ENCODE measurements at places on chromosomes 13 and 19.
A peak's percentile ranks its signal among the peaks of the same experiment; 100 is the strongest.

GRCh38 chr13:93377196-93377595 is 150.6 kb downstream of the GPC6 start:
- H3K27ac ChIP-seq: no peak overlapping the region
- H3K4me3 ChIP-seq: no peak overlapping the region
- H3K36me3 ChIP-seq: no peaks in the 10 kb centered on the region
- H3K27me3 ChIP-seq: no peaks in the 10 kb centered on the region
- H3K4me1 ChIP-seq: no peaks in the 10 kb centered on the region

- H3K4me3 ChIP-seq: no peak overlapping the region
- DNase-seq: no peak
- 0 out of 2 replicates have a peak, but pooled peaks cover 3% of the 10 kb centered on the region for H3K4me1 ChIP-seq
- no peaks in the 10 kb centered on the region for H3K27me3 ChIP-seq
These were observed 71.3 kb upstream of the C13orf46 start for GRCh38 chr13:114045113-114045735.

- no peak for DNase-seq
- peaks cover 97% of the 10 kb centered on the region for H3K27me3 ChIP-seq
- peaks cover 53% of the 10 kb centered on the region for H3K4me1 ChIP-seq
- peak overlapping the region; percentile 76 for H3K4me3 ChIP-seq
- H3K27ac ChIP-seq: no peak overlapping the region
These were observed 2.5 kb upstream of the TMEM59L start for GRCh38 chr19:18610245-18610555.

GRCh38 chr13:101875717-101876393 is 423.4 kb downstream of the ITGBL1 start:
- no peaks in the 10 kb centered on the region for H3K27me3 ChIP-seq
- no peaks in the 10 kb centered on the region for H3K36me3 ChIP-seq
- no peaks in the 10 kb centered on the region for H3K4me1 ChIP-seq
- H3K4me3 ChIP-seq: no peak overlapping the region
- no peak overlapping the region for H3K27ac ChIP-seq
- DNase-seq: no peak

- no peaks in the 10 kb centered on the region for H3K4me1 ChIP-seq
- no peaks in the 10 kb centered on the region for H3K36me3 ChIP-seq
- no peak overlapping the region for H3K4me3 ChIP-seq
- H3K27me3 ChIP-seq: no peaks in the 10 kb centered on the region
- H3K27ac ChIP-seq: no peak overlapping the region
These were observed 44.9 kb upstream of the USPL1 start for GRCh38 chr13:30572859-30573275.

- no peak for DNase-seq
- no peaks in the 10 kb centered on the region for H3K4me1 ChIP-seq
- no peak overlapping the region for H3K4me3 ChIP-seq
- H3K27ac ChIP-seq: no peak overlapping the region
These were observed 87.6 kb downstream of the CYSLTR2 start for GRCh38 chr13:48741377-48741776.

- no peaks in the 10 kb centered on the region for H3K27me3 ChIP-seq
- H3K36me3 ChIP-seq: no peaks in the 10 kb centered on the region
- no peak overlapping the region for H3K27ac ChIP-seq
- H3K4me1 ChIP-seq: no peaks in the 10 kb centered on the region
- no peak for DNase-seq
These were observed 197.6 kb downstream of the DNAJC15 start for GRCh38 chr13:43220873-43221595.

DNA sequence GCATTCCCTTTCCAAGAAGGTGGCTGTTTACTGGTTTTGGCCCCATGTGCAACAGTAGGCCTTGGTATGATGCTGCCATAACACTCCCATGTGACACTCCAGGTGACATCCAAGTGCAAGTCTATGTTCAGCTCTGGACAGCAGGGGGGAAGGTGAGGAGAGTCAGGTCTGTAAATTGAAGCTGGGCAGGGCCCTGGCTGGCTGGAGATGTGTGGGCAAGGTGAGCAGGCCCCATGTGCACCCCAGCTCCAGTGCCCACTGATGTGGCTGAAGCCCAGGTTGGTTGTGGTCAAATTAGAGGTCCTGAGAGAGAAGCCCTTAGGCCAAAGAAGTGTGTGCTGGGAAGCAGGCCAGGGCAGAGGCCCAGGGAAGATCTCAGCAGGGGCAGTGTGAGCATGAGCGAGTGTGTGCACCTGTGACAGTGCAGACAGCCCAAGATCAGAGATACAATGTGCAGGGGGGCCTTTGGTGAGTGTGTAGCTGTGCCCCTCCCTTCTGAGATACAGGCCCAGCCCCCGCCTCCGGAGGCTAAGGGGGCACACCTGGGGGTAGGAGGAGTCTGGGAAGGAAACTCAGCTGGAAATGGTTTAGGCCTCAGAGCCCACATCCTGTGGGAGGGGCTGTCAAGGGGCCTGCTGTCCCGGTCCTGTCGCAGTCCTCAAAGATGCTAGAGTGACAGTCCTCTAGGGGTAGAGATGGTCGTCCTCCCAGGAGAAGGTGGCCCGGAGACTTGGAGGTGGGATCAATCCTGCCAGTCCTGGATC is 18.6 kb downstream of the DEDD2 start:
- no peaks in the 10 kb centered on the region for H3K27me3 ChIP-seq
- peak; percentile 32 for DNase-seq
- no peak overlapping the region for H3K27ac ChIP-seq
- H3K36me3 ChIP-seq: peaks cover 10% of the 10 kb centered on the region
- peaks cover 15% of the 10 kb centered on the region for H3K4me1 ChIP-seq

DNA sequence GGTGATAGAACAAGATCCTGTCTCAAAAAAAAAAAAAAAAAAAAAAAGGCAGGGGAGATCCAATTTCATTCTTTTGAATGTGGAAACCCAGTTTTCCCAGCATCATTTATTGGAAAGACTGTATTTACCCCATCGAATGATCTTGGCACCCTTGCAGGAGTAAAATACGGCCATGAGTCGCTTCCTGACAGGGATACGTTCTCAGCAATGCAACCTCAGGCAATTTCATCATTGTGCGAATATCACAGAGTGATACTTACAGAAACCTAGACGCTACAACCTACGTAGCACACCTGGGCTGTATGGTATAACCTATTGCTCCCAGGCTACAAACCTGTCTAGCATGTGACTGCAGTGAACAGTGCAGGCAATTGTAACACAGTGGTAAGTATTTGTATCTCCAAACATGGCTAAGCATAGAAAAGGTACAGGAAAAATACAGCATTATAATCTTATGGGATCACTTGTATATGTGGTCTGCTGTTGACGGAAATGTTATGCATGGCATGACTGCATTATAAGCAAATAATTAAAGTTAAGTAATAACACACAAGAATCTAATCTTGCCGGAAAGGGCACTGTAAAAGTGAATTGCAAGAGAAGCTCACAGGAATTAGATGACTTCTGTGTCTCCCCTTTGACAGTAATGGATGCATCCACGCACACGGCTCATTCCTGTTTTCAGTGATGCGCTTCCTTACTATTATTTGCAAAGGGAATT is 24.1 kb downstream of the RFX2 start:
- H3K4me3 ChIP-seq: no peak overlapping the region
- H3K36me3 ChIP-seq: no peaks in the 10 kb centered on the region
- no peaks in the 10 kb centered on the region for H3K27me3 ChIP-seq
- no peak for DNase-seq
- no peak overlapping the region for H3K27ac ChIP-seq

DNA sequence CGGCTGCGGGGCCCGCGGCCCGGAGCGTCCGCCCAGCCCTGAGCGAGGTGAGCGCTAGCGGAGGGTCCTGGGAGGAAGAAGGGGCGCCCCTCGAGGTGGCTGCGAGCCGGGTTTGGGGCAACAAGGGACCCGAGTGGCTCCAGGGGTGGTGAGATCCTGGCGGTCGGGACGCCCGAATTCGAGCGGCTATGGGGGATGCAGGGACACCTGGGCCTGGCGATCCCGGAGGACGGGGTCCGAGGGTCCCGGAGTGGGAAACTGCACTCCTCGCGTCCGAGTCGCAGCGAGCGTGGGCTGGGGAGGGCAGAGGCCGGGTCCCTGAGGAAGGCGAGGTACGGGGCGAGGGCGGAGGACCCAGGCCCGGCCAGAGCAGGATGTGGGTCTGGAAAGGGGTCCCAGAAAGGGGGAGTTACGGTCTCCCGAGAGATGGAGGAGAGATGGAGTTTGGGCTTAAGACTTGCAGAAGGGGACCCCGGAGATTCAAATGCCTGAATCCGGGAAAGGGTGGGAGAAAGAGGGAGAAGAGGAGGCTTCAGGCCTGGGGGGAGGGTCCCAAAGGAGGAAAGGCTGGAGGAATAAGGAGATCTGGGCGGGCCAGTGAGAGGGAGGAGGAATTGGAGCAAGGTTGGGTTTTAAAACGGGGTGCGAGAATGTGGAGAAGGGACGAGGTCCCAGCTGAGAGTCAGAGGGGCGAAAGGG is 542 bp downstream of the CACNG7 start:
- peaks cover 12% of the 10 kb centered on the region for H3K4me1 ChIP-seq
- H3K27ac ChIP-seq: no peak overlapping the region
- DNase-seq: peak; percentile 68
- peak overlapping the region; percentile 95 for H3K4me3 ChIP-seq
- H3K27me3 ChIP-seq: peaks cover 41% of the 10 kb centered on the region

GRCh38 chr19:31144075-31144870 is 205.0 kb downstream of the TSHZ3 start:
- no peak overlapping the region for H3K4me3 ChIP-seq
- no peaks in the 10 kb centered on the region for H3K36me3 ChIP-seq
- no peak overlapping the region for H3K27ac ChIP-seq
- H3K4me1 ChIP-seq: no peaks in the 10 kb centered on the region
- no peaks in the 10 kb centered on the region for H3K27me3 ChIP-seq
- peak; percentile 11 for DNase-seq

DNA sequence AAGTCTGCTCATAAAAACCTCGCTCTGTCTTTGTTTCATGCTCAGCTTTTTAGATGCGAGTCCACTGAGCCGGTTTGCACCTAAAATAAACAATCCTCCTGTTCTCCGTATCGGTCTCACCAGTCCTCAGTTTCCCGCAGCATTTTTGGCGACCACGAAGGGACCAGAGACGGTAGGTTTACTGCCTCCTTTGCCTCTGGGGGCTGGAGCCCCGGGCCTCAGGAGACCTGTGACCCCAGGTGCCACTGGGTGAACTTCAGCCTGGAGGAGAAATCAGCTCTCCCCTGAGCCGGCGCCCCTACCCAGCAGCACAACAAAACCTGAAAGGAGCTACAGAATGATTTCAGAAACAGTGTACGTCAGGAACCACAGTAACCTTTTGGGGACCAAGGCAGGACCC is 8.1 kb downstream of the SIGLEC11 start:
- no peak for DNase-seq
- no peaks in the 10 kb centered on the region for H3K36me3 ChIP-seq
- H3K4me3 ChIP-seq: no peak overlapping the region
- peaks cover 36% of the 10 kb centered on the region for H3K4me1 ChIP-seq

GRCh38 chr13:59157181-59157580 is 1006.5 kb downstream of the DIAPH3 start:
- no peak overlapping the region for H3K4me3 ChIP-seq
- H3K27me3 ChIP-seq: no peaks in the 10 kb centered on the region
- no peak overlapping the region for H3K27ac ChIP-seq

- no peak for DNase-seq
- H3K4me3 ChIP-seq: no peak overlapping the region
- peaks cover 1% of the 10 kb centered on the region for H3K4me1 ChIP-seq
- H3K36me3 ChIP-seq: no peaks in the 10 kb centered on the region
These were observed 4.3 kb downstream of the WTIP start for GRCh38 chr19:34485831-34486230.

DNA sequence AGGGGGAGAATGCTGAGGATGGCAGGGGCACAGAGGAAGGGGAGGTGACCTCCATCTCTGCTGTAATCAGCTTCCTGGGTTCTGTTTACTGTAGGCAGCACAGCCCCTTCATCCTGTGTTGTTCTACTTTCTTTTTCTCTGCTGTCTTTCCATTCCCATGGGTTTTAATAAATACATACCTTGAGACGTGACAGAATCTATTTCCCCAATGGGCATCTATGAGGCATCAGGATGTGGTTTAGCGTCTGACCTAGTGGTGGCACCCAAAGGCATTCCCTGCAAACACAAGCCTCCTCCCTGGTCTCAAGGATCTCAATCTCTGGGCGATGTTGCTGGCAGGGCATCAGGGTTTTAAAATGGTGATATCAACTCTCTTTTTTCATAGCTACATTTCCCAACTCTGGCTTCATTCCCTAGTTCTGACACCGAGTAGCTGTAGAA is 60.8 kb downstream of the ALOX5AP start:
- H3K27me3 ChIP-seq: no peaks in the 10 kb centered on the region
- H3K36me3 ChIP-seq: no peaks in the 10 kb centered on the region
- no peaks in the 10 kb centered on the region for H3K4me1 ChIP-seq
- H3K4me3 ChIP-seq: no peak overlapping the region
- no peak for DNase-seq

DNA sequence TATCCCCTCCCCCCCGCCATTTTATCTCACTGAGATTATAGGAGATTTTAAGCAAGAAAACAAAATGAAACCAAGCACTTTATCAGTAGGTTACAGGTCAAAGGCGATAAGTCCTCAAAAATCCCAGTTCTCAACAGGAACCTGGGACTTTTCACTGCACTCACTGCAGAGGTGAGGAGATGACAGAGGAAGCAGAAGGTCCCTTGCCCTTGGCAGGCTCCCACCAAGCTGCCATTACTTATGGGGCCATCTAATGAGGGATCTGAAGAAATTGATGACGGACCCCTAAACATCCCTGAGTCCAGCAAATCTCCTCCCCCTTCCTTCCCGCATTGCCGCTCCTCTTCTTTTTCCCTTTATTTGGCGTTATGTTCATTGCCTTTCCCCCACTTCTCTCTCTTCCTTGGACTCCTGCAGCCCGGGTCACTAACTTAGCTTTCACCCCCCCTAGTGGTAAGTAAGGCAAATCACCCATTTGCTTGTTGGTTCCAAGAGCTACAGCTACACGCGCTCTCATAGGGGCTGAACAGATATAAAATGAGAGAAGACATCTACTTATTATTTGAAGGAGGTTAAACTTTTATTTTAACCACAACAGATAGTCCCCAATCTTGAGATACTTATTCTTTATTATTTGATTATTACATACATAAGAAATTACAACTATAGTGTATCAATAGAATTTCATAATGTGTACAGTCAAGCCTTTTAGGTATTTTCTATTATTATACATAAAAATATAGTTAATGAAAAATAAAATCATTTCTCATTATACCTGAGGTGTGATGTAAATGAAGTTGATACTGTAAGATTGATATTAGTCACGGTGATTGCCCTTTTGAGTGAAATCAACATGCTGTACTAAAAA is 52.0 kb upstream of the ARGLU1 start:
- no peaks in the 10 kb centered on the region for H3K36me3 ChIP-seq
- no peaks in the 10 kb centered on the region for H3K27me3 ChIP-seq
- H3K4me1 ChIP-seq: no peaks in the 10 kb centered on the region
- DNase-seq: peak; percentile 90

- H3K27ac ChIP-seq: no peak overlapping the region
- peaks cover 13% of the 10 kb centered on the region for H3K4me1 ChIP-seq
- H3K36me3 ChIP-seq: no peaks in the 10 kb centered on the region
- H3K4me3 ChIP-seq: no peak overlapping the region
These were observed 366.8 kb downstream of the DCT start for GRCh38 chr13:94112731-94113130.
